Adrenal gland (tissue), 19 donors: ENCODE measurements at places on chromosomes 13 and 19.

DNA sequence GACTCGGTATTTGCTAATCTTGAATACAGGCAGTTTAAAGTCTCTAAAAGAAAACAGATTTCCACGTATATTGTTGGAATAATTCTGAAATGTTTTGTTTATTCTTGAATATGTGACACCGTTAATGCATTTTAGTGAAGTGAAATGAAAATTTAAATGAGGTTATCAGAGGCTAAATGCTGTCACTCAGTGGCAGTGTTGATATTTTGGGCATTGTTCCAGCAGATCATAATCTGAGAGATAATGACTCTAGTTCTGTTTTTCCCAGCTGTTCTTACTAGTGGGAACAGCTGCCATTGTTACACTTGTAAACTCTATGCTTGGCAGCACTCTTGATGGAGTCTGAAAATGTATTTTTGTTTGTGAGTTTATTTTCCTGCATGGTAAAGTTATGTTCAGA is 365.6 kb upstream of the SLC10A2 start:
- DNase-seq = no peak

GRCh38 chr13:63107179-63107943 is 1691.7 kb upstream of the PCDH20 start:
- DNase-seq = no peak

GRCh38 chr13:86839221-86839620 is 832.0 kb upstream of the SLITRK5 start:
- no peak for DNase-seq

GRCh38 chr13:106432636-106433035 is 102.8 kb downstream of the EFNB2 start:
- DNase-seq = no peak
